ENCODE measurements at places on chromosomes 13 and 19. TPM values are rescaled to one million over a fixed set of nuclear protein-coding genes. Genes with fewer than 3 reads are reported as not detected.

DNA sequence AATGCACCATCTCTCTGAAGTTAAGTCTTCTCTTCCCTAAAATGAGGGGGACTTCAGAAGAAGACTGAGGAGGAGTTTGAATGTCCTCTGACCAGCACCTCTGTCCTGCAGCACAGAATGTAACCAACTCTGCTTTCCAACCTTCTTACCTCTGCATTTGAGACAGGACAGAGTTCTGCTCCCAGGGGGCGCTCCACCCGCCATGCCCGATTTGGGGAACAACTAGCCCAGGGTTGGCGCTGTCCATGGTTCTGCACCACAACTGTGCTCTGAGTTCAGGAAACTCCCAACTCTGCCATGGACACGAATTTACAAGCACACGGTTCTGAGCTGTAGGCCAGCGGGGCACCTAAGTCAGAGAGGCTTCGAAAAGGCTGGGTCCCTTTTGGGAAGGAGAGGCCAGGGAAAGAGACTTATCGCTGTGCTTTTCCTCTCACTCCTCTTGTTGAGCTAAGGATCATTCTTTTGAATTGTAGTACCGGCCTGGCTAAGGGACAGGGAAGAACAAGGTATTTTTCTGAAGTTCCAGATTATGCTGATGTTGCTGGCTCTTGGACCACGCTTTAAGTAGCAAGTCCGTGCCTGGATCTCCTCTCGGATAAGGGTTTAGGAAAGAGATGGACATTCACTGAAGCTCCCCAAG, 22.2 kb downstream of the SIGLEC5 start:
- peak; percentile 91 for ATAC-seq

DNA sequence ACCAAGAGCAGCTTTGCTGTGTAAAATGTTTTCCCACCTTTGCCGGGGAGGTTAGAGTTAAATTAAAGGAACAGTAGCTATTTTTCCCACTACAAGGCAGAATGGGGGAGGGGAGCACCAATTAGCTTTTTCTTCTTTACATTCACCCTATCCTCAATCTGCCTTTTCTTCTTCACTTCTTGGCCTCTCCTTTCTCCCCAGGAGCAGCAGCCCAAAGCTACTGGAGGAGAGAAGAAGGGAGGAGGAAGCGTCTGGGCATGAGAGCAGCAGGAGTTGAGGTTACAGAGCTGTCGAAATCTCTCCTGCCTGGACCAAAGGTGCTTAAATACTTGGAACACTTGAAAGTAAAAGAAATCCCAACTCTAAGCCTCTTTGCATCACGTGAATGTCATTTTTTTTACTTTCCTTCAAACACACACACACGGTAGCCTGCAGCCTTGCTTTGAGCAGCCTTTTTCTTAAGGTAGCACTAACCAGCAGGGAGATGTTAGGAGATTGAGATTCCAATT, 39.0 kb upstream of the WASF3 start:
- no peak for ATAC-seq

DNA sequence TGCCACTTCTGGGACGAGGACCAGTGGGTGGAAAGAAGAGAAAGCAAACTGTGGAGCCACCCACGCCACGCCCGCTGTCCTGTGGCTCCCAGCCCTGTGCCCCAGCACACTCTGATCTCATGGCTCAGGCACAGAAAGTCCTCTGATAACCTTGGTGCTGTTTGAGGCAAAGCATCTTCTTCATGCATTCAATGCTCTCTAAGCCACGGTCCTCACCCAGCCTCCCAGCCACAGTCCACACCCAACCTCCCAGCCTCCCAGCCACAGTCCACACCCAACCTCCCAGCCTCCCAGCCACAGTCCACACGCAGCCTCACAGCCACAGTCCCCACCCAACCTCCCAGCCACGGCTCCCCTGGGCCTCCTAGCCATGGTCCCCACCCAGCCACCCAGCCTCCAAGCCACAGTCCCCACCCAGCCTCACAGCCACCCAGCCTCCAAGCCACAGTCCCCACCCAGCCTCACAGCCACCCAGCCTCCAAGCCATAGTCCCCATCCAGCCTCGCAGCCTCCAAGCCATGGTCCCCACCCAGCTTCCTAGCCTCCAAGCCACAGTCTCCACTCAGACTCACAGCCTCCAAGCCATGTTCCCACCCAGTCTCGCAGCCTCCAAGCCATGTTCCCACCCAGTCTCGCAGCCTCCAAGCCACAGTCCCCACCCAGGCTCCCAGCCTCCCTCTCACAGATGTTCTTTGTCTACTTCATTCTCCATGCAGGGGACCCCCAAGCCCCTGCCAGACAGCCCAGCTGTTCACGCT, 74.9 kb downstream of the SOX1 start:
- no peak for ATAC-seq

GRCh38 chr13:72097568-72097967, 230.6 kb upstream of the DACH1 start:
- no peak for ATAC-seq

- no peak for ATAC-seq
These were observed 3.4 kb downstream of the PALM3 start for GRCh38 chr19:14058182-14059092.

GRCh38 chr19:23823952-23824389, 65.3 kb upstream of the ZNF681 start:
- ATAC-seq = no peak

- peak; percentile 63 for ATAC-seq
These were observed 25.0 kb upstream of the FXYD3 start for GRCh38 chr19:35090506-35091214.

- no peak for ATAC-seq
These were observed 66.5 kb downstream of the SIAH3 start for GRCh38 chr13:45784755-45785675.

- peak; percentile 45 for ATAC-seq
These were observed 714 bp downstream of the PLPP2 start for GRCh38 chr19:290372-291005.

- ATAC-seq = no peak
These were observed 26.5 kb downstream of the RANBP3 start for GRCh38 chr19:5951338-5951861.

DNA sequence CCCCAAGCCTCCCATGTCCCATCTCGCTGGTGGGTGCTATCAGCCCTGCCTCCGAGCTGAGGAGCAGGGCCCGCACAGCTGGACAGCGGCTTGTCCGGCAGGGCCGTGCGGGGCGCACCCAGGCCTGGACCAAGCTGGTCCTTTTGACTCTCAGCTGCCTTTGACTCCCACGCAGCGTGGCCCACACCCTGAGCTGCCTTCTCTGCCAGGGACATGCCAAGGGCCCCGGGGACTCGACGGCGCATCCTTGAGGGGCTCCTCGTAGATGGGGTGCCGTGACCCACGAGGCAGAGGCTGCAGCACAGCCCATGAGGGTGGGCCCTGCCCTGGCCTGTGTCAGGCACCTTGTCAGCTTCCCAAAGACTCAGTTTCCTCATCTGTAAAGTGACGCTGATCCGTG, 38.8 kb upstream of the F7 start:
- ATAC-seq = no peak

DNA sequence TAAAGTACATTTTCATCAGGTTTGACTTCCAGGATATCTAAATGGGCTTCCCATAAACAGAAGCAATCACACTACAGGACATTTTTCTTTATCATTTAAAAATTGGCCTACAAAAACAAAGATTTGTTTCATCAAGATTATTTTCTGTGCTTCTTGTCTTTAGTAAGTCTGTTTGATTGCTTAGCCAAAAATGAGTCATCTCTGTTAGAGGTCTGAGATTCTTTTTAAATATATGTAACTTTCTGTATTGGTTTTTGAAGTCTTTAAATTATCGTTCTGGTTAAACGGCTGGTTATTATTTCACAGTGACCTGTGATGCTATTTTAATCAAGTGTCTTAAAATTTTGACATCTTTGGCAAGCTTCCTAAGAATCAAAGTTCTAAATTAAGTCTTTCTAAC, 62.7 kb downstream of the SLITRK1 start:
- ATAC-seq = no peak

GRCh38 chr19:34075661-34076091, 96.6 kb upstream of the LSM14A start:
- no peak for ATAC-seq

- no peak for ATAC-seq
These were observed 4.2 kb downstream of the LGALS7B start for GRCh38 chr19:38793177-38793576.

GRCh38 chr13:113150550-113151365, 7.7 kb upstream of the PROZ start:
- ATAC-seq = no peak

OCEL1 gene
- total RNA-seq = 11.9 TPM

OVOL3 gene
- not detected for total RNA-seq

SMIM17 gene
- total RNA-seq = 2.6 TPM
